ENCODE measurements at places on chromosomes 6 and 20.

GRCh38 chr6:109048176-109048575 is 46.5 kb downstream of the SESN1 start:
- DNase-seq, result no peak

DNA sequence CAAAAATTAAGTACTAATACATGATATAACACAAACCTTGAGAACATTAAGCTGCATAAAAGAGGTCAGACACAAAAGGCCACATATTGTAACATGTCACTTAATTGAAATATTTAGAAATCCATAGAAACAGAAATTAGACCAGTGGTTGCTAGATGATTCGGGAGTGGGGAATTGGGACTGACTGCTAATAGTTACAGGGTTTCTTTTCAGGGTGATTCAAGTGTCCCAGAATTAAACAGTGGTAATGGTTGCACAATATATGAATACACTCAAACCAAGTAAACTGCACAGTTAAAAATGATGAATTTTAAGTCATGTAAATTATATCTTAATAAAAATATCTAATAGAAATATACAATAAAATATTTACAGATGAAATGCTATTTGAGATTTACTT is 174.5 kb downstream of the WDR27 start:
- no peak for DNase-seq

GRCh38 chr6:153966001-153966400 is 73.0 kb upstream of the OPRM1 start:
- no peak for DNase-seq

DNA sequence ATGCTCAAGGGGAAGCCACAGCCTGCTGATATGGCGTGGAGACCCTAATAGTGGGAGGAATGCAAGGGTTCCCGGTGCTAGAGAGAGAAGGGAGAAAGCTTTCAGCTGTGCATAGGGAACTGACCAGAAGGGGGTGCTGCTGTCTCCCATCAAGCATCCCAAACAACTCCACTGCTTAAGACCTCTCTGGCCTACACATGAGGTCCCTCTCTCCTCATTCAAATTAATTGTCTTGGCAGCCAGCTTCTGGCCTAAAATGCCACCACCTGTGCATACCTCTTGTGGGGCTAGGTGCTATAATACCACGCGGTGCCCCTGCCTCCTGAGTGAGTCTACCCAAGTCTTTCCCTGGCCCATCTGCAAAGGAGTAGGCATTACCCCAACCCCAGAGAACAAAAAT is 14.5 kb downstream of the ADISSP start:
- DNase-seq, result no peak

DNA sequence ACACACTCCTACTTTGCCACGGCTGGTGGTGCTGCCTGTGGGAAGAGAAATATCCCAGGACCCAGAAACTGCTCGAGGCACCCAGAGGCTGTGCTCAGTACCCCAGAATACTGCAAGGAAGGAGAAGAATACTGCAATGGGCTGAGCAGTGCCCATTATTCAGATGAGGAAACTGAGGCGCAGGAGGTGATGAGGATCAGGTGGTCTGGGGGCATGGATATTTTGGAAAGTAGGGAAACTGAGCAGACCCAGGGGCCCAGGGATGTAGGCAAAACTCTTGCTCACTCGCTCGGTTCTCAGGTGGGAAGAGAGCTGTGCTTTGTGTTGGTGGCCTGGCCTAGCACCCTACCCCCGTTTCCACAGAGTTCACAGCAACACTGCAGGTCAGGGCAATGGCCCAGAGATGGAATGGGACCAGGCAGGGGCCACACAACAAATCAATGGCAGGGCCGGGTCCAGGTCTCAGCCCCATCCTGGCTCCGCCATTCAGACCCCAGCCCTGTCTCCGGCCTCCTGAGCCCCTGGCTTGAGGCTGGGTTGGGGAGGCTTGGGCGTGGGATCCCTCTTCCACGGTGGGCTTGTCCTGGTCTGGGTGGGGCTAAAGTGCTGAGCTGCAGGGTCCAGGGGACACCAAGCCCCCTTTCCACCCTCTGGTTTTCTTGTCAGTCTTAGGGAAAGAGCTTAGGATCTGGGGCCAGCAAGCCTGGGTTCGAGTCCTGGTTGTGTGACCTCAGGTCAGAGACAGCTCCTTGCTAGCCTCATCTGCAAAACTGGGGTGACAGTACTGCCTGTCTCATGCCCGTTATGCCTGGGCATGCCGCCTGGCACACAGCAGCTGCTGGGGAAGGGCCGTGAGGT is 33.9 kb downstream of the SUN5 start:
- DNase-seq, result no peak

All from iPS DF 6.9 (cell line).